ENCODE measurements at places on chromosomes 5 and 9.

- DNase-seq: no peak
These were observed 29.0 kb downstream of the DCTN4 start for GRCh38 chr5:150729859-150730258.

- DNase-seq: no peak
These were observed 1.0 kb downstream of the SET start for GRCh38 chr9:128689820-128690683.

DNA sequence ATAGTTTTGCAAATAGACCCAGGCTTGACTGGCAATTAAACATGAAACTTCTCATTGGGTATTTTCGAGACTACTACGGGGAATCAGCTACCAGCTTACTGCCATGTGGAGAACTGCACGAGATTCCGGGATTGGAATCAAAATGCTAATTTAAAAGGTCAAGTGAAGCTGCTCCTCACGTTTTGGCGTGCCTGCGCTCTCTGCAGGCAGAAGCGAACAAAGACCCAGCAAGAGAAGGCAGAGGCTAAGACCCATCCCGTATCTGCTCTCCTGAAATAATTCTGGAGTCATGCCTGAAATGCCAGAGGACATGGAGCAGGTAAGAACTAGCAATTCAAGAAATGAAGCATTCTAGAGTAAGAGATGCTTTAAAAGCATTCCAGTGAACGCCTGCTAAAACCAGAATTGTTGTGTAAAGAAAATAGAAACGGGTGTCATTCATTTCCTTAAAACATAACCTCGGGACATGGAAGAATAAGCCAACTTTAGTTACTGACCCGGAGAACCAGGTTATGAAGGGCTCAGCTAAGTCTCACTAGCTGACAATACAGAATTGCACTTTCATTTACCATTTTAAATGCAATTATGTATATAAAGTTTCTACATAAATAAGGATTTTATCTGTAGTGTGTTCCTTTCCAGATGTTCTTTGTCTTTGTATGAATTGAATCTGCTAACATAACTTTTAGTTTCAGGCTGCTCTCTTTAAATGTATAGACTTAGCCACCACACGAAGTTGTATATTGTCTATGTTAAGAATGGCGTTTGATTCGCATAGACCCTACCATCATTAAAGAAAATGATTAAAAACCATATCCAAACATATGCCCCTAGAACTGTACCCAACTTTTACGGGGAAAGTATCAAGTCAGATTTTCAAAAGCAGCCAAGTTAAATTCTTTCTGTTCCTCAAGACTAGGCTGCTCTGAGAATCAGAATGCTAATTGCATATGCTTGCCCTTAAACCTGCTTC is 2.0 kb upstream of the MAT2B start:
- DNase-seq: no peak

DNA sequence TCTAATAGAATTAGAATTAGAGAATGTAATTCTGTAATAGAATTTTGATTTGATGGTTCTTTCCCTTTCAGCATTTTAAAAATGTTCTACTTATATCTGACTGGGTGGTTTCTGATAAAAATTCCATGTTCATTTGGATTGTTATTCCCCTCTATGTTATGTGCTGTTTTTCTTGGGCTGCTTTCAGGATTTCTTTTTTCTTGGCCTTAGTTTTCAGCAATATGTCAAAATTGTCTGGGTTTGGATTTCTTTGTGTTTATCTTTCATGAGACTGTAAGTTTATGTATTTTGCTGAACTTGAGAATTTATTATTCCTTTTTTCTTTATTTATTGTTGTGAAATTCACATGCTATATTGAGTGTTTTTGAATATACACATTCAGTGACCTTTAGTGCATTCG is 189.1 kb downstream of the RANBP17 start:
- no peak for DNase-seq

GRCh38 chr5:169430671-169431070 is 129.7 kb upstream of the SLIT3 start:
- no peak for DNase-seq

DNA sequence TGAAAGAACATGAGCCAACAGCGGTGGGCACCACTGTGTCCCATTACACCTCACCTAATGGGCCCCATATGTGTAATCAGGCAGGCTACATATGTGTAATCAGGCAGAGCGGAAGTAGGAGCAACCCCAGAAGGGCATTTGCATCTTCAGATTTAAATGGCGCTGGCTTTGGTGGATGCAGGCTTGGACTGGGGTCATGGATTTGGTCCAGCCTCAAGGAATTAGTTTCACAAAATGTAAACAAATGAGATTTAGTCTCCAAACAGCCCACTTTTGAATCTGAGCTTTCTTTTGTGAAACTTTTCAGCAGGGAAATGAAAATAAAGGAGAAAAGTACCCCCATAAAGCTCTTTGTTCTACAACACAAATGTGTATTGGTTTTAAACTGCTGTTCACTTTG is 161.3 kb downstream of the LPAR1 start:
- DNase-seq: no peak

- DNase-seq: no peak
These were observed 44.0 kb downstream of the ROR2 start for GRCh38 chr9:91905991-91906469.

GRCh38 chr9:134396258-134396742 is 70.0 kb downstream of the RXRA start:
- no peak for DNase-seq

- no peak for DNase-seq
These were observed 236.1 kb downstream of the ARRDC3 start for GRCh38 chr5:91146905-91147600.

- peak; percentile 24 for DNase-seq
These were observed 63.8 kb upstream of the RNF130 start for GRCh38 chr5:180135128-180135955.

GRCh38 chr5:139847790-139848507 is 52.3 kb downstream of the PSD2 start:
- no peak for DNase-seq

GRCh38 chr9:100652850-100653249 is 75.0 kb downstream of the CAVIN4 start:
- no peak for DNase-seq

GRCh38 chr5:142743592-142744441 is 26.4 kb upstream of the ARHGAP26 start:
- DNase-seq: no peak

GRCh38 chr5:148002451-148002850 is 61.3 kb upstream of the SPINK5 start:
- no peak for DNase-seq

DNA sequence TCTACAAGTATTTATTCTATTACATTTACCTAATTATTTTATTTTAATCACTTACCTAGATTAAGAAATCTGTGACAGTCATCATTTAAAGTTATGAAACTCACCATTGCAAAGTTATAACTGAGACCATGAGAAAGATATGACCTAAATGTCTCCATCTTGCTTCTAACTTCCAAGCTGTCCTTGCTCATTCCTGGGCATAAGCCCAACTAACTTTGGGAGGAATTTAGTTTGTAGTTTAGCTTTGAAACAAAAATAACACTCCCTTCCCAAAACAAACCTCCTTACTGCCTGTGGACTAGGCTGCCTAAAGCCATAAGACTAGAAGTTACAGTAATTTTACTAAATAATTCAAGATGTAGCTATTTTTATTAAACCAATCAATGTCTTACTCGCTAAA is 195.6 kb upstream of the RAI14 start:
- no peak for DNase-seq

GRCh38 chr5:57698802-57699201 is 216.2 kb upstream of the ACTBL2 start:
- DNase-seq: no peak

DNA sequence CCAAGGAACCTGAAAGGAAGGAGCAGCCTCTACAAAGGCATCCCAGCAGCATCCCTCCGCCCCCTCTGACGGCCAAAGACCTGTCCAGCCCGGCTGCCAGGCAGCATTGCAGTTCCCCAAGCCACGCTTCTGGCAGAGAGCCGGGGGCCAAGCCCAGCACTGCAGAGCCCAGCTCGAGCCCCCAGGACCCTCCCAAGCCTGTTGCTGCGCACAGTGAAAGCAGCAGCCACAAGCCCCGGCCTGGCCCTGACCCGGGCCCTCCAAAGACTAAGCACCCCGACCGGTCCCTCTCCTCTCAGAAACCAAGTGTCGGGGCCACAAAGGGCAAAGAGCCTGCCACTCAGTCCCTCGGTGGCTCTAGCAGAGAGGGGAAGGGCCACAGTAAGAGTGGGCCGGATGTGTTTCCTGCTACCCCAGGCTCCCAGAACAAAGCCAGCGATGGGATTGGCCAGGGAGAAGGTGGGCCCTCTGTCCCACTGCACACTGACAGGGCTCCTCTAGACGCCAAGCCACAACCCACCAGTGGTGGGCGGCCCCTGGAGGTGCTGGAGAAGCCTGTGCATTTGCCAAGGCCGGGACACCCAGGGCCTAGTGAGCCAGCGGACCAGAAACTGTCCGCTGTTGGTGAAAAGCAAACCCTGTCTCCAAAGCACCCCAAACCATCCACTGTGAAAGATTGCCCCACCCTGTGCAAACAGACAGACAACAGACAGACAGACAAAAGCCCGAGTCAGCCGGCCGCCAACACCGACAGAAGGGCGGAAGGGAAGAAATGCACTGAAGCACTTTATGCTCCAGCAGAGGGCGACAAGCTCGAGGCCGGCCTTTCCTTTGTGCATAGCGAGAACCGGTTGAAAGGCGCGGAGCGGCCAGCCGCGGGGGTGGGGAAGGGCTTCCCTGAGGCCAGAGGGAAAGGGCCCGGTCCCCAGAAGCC is 30.8 kb downstream of the CD180 start:
- DNase-seq: peak; percentile 28

- no peak for DNase-seq
These were observed 157.8 kb downstream of the ARHGEF28 start for GRCh38 chr5:73783828-73784227.

DNA sequence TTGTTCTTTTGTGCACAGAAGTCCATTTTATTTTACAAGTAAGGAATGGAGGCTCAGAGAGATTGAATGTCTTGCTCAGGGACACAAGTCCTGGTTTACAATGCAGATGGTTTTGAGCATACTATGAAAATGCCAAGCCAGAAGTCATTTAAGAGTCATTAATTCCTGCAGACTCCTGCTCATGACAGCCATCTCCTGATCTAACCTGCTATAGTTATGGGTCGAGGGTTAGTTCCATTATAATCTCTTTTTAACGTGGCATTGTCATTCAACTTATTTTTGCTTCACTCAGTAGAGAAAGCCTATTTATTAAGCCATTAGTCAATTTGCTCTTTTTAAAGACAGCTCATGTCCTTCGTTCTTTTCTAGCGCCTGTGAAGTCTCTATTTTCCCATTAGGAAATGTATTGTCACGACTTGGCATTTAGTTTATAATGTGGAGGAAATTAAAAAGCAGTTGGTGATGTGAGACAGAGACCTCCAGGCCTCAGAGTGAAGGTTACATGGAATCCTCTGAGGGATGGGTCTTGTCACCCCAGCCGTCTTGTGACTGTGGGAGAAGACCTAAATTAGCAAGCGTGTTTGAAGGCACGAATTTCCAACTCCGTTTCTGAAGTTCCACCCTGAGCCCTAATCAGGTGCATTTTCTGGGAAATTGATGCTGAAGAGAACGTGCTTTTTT is 84.1 kb downstream of the ACTBL2 start:
- DNase-seq: no peak

GRCh38 chr5:169294621-169295020 is 6.3 kb downstream of the SLIT3 start:
- no peak for DNase-seq

DNA sequence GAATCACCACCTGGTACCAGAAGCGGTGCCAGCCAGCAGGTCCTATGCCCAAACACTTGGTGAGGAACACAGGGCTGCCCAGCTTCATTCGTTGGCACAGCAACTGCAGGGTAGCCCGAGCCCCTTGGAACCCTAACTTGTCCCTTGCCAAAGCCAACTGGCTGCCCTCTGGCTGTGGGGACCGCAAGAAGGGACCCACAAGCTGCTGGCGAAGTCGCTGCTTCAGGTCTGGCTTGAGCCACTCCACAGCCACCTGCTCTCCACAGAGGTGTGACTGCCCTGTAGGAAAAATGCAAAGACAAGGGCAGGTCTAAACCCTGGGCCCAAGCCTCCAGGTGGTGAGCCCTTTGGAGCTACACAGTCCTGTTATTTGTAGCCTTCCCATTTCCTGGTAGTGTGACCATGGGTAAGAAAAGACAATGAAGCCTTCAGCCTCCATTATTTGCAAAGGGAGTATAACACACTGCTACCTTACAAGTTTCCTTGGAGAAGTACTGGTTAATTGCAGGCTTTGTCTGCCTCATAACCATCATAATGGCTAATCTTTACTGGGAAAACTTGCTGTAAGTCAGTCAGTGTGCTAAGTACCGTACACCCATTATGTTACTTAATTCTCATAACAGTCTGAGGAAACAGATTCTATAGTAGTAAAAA is 1.8 kb downstream of the DND1 start:
- no peak for DNase-seq

DNA sequence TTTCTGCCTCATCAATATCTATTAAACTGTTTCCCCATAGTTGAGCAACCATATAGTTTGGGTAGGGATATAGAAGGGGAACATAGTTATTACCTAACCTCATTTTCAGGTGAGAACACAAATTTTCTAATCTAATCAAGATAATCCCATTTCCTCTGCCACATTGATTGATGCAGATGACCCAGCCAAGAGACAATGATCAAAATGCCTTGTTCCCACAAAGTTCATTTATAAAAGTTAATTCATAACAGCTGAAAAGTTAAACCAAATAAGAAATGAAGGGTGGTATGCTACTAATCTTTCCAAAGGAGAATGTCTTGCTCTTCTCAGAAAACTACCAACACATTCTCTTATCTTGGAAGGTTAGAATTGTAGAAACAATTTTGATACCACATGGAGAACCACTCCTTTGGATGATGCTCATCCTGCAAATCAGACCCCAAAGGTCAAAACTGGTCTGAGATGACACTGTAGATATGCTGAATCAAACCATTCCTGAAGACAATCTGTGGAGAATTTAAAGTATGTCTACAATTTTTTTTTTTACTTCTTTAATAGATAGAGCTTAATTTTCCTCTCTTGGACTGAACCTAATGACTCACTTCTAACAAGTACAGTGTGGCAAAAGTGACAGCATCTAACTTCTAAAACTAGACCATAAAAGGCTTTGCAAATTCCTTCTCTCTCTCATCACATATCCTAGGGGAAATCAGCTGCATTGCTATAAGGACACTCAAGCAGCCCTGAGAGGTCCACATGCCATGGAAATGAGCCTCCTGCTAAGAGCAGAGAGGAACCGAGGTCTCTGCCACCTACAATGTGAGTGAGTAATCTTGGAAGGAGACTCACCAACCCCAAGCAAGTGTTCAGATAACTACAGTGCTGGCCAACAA is 586.7 kb upstream of the TUSC1 start:
- peak; percentile 90 for DNase-seq

DNA sequence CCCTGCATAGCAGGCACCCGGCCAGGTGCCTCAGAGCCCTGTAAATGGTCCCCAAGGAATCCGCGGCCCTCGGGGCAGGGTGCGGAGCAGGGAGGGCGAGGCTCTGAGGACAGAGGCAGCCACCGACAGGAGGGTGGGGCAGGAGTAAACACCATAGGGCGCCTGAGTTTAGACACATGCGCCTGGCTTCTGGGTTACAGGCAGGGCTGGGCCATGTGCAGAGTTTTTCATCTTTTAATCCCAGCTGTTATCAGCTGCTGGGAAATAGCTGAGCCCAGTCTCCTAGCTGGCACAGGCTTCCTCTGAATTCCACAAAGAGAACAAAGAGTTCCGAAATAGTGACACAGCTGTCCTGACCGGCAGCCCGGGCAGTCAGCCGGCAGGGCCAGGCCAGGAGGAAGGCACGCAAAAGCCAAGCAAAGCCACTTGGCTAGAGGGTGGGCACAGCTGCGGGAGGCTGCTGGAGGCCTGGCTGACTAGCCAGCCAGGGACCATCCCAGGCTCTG is 98.9 kb upstream of the PHYKPL start:
- DNase-seq: no peak

GRCh38 chr5:168481330-168481788 is 4.9 kb upstream of the RARS1 start:
- no peak for DNase-seq
